Fibroblast of skin of left quadriceps (primary cell): ENCODE measurements at places on chromosomes 13 and 19.
A peak's percentile ranks its signal among the peaks of the same experiment; 100 is the strongest.

DNA sequence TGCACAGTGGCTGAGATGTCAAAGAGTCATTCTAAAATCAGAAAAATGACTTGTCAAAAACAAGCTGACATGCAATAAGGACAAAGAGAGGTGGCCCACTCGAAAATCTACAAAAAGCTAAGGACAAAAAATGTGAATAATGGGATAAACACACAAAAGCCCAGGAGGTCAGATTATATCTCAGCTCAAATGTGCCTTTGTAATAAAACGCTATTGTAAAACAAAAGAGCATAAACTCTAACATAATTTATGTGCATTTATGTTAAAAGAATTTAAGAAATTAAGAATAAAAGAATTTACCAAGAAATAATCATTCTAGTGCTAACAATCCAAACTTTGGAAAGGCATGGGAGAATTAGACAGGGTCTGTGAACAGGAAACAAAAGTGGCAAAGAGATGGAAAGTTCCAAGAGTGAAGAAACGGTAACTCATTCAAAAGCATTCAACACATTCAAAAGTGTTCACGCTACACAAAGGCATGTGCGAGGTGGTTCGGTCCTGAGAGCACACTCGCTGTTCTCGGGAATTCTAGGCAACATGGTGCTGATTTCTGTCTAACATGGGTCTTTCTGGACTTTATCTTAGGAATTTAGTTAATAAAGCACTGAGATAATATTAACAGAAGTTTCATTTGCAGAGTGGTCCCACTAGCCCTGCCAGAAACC lies 197.7 kb downstream of the KATNAL1 start:
- no peak for DNase-seq

DNA sequence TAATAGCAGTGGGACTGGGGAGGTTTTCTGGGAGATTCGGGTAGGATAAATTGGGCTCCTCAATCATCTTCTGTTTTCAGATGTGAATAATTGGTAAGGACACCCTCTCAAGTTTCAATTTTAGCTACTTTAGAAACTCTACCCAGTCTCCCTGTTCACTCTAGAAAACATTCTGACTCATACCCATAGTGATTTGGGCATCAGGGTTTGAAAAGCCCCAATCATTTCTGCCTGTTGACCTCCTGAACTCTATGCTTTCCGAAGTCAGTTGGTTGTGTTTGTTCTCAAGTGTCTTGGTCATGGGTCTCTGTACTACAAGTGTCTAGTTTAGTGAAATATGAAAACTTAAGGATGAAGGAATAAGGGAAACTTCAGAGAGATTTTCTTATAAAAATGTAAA lies 911.3 kb upstream of the GPC6 start:
- DNase-seq = no peak

DNA sequence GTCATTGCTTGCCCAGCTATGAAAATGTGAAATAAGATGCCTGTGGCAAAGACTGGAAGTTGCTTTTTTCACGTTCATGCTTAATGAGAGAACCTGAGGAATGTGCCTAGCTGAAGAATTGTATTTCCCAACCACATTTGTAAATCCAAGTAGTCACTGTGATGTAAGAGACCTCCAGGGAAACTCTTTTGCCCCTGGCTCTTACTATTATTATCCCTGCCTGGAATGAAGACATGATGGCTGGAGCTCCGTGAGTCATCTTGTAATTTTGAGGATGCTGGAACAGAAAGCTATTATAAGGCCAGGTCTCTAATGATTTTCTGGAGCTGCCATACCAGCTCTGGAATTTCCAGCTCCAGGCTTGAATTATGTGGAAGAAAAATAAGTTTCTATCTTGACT lies 894.3 kb downstream of the DIAPH3 start:
- DNase-seq = peak; percentile 81

GRCh38 chr13:28531077-28531844 lies 36.3 kb upstream of the FLT1 start:
- DNase-seq = no peak

- DNase-seq = no peak
These were observed 1089.4 kb upstream of the MIR17HG start for GRCh38 chr13:90258129-90258528.

GRCh38 chr13:38785042-38785441 lies 98.2 kb downstream of the FREM2 start:
- no peak for DNase-seq

GRCh38 chr13:97549201-97549600 lies 115.2 kb downstream of the RAP2A start:
- no peak for DNase-seq

DNA sequence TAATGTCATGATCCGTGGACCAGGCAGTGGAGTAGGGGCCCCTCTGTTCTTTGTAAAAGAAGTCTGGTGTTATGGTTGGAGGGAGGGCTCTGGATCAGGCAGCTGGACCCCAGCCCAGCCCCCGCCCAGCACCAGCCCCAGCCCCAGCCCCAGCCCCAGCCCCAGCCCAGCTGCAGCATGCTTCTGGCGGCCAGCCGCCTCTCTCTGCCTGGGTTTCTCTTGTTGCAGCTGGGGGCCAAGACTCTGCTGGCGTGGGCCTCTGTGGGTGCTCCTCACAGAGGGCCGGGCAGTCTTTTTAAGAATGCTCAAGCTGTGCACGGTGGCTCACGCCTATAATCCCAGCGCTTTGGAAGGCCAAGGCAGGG lies 17.9 kb downstream of the DOT1L start:
- no peak for DNase-seq

GRCh38 chr13:113854238-113855011 lies 9.5 kb downstream of the GAS6 start:
- DNase-seq = peak; percentile 16

DNA sequence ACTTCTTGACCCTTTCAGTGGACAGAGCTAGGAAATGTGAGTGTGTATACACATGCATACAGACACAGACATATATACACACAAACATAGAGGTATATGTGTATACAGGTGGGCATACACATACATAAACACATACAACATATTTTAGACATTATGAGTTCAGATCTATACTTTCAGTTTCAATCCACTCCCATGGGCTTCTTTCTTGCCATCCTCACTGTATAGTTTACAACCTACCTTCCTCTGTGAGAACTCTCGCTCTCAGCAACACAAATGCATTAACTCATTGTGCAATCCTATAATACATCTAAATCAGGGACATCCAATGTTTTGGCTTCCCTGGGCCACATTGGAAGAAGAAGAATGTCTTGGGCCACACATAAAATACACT lies 21.2 kb upstream of the SCEL start:
- no peak for DNase-seq
